ENCODE measurements at places on chromosomes 3 and 15.

DNA sequence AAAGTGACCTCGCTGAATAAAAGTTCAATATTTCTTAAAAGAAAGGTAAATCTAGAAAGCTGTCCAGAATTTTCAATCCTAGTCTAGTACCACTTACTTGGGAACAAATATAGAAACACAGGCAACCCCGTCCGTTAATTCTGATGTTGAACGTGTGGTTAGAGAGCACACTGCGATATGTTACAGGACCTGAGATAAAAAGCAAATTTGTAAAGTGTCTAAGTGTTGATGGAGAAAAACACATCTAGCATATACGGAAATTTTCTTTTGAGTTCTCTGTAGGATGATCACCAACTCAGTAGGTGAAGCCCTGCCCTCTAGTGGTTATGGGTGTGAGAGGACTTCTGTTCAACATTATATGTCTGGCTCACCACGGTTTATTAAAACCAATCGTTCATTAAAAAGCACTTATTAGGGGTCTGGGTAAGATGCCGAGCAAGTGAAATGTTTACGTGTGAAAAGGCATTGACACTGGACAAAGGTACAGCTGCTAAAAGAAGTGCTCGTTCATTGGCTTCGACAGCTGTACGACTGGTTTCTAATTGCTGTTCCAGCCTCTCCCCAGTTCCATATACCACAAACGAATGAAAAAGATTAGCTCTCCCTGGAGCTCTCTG is 1.0 kb upstream of the ATP2C1 start:
- DNase-seq: peak; percentile 58

DNA sequence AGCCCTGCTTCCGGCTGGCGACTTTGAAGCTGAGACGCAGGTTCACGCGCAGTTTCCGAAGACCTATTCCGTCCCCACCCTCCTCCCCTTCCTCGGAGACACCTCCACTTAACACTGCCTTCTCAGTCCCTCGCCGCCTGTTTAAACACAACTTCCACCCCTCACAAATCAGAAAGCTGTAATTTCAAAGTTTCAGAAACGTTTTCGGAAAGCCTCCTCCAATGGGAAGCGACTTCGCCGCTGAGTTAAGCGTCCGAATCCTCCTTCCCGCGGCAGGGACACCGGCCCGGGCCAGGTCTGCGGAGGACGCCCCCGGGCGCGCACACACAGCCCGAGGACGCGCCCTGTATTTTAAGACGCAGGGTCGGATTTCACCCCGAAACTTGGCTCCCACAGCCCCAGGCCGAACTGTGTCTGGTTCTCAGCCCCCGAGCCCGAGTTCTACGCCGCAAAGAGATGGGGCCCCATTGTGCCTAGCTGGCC is 559 bp upstream of the LRRN1 start:
- DNase-seq: peak; percentile 7

DNA sequence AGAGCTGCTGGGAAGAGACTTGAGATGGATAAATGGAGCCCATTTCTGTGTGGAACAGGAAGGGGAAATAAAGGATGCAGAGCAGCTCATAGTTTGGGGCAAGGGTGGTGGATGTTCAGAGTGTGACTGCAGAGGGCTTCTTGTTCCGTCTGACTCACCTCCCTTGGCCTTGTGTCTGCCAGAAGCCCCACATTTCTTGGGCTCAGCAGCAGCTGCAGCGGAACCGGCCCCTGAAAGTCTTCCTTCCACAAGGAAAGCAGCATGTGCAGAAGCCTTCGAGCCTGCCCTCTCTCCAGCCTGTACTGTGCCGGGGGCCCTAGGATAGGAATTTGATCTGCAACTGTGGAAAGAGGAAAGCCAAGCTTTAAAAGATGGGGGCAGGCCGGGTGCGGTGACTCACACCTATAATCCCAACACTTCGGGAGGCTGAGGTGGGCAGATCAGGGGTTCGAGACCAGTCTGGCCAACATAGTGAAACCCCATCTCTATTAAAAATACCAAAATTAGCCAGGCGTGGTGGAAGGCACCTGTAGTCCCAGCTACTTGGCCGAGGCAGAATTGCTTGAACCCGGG is 11.5 kb downstream of the CDAN1 start:
- DNase-seq: no peak

GRCh38 chr15:101521591-101521990 is 32.1 kb upstream of the PCSK6 start:
- DNase-seq: no peak

DNA sequence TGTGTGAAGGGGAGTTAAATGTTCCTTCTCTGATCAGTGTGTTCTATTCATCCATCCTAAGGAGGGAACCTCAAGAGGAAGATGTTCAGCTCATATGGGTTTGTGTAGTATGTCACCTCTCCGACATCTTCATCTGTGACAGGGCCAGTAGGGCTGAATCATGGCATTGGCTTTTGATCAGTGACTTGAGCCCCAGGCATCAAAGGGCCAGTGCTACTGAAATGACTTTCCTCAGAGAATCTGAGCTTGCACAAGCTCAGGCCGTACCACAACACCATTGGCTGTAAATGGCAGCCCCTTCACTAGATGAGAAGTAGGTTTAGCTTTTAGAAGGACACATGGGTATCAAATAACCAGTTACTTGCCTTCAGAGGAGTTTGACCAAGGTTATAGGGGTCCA is 183.2 kb upstream of the NR2E3 start:
- DNase-seq: no peak

DNA sequence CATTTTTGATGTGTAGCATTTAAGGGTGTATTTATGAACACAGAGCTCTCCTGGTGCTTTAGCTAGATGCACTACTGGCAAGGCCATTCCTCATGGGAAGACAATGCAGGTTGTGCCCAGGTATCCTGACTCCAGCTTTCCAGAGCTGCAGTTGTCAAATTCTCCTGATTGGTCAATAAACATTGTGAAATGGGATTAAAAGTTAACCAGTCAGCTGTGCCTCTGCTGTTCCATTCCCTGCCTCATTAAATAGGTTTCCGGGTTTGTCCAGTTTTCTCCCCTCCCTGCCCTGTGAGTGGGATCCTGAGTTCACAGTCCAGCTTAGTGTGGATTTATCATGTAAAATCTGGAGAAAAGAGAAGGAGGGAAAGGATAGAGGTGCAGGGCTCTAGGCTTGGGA is 207.3 kb downstream of the SQOR start:
- DNase-seq: no peak

DNA sequence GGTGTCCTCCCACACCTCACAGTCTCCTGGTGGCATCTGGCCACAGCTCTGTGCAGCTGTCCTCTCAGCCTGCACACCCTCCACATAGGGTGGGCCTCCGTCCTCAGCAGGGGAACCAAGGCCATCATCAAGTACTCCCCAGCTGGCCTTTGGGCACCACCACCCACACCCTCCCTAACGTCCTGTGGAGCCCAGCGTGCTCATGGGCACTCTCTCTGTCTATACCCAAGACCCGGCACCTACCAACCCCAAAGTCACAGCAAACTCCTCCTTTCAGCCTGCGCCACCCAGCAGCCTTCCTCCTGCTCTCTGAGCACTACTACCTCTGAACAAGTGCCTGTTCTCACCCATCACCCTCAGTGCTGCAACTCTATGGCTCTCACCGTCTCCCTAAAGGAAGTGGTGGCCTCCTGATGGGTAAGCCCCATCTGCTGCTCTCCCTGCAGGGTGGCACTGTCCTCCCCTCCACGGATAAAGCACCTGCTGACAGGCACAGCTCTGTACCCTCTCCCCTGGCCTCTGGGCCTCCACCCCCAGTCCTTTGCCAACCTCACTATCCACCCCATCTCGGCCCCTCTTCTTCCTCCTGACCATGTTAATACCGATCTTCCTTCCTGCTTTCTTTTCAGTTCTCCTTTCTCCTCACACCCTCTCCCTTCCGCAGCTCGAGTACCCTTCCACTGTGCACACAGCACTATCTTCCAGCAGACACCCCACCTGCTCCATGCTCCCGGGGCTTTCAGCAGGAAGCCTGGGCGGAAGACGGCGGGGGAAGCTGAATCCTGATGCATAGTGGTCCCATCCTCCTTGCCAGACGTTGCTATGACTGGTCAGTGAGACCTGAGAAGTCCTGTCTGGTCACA is 31.5 kb downstream of the SLC41A3 start:
- DNase-seq: no peak

- no peak for DNase-seq
These were observed 147.8 kb downstream of the PLCL2 start for GRCh38 chr3:17032407-17033034.

GRCh38 chr3:195906865-195907683 is 1.3 kb downstream of the TNK2 start:
- DNase-seq: peak; percentile 82

- DNase-seq: no peak
These were observed 27.3 kb upstream of the ST8SIA2 start for GRCh38 chr15:92366381-92366780.

DNA sequence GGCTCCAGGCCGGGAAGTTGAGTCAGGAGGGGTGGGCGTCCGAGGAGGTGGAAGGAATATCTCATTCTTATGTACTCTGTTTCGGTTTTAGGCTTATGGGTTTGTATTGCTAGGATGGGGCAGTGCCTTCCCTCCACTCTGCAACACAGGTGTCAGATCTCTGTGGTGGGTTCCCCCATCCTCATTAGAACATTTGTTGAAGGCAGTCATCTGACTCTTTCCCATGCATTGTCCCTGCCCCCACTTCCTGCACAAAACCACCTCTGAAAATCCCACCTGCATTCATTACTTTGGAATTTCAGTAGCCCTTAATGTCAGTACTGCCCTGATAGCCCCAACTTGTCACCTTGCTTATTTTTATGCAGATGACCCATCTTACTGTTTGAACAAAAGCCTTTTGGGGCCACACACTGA is 29.5 kb downstream of the GYG1 start:
- DNase-seq: no peak

GRCh38 chr3:111781561-111782446 is 77.3 kb upstream of the PHLDB2 start:
- DNase-seq: no peak

GRCh38 chr15:25242957-25243799 is 195.6 kb downstream of the UBE3A start:
- DNase-seq: no peak

GRCh38 chr3:63932509-63933212 is 20.5 kb upstream of the SCAANT1 start:
- no peak for DNase-seq

DNA sequence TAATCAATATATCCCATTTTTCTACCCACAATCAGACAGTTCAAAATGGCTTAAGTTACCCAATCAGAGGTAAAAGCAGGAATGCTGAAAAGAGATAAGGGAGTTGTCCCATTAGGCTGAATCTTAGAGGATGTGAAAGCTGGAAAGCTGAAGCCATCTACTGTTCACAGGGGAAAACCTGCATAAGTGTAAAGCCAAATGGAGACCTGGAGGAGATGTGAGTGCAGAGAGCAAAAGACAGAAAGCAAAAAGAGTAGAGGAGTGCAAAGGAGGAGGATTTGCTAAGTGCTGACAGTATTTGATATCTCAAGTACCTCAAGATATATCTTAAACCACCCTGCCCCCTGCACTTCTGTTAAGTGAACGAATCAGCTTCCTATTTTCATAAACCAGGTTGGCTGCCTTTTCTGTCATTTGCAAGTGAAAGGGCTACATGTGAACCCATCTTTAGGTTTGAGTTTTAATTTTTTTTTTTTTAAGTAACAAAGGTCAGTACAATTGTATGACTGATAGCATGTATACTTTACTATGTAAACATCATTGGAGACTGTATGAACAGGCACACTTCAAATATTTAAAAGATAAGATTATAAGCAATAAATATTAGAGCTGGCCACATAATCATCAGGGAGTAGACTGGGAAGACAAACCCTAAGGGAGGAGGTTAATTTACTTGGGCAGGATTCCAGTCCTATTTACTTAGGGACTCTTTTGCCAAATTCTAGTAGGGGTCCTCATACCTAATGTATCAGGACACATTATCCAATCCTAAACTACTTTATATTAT is 22.8 kb upstream of the P2RY1 start:
- no peak for DNase-seq

- DNase-seq: no peak
These were observed 131.7 kb downstream of the RYR3 start for GRCh38 chr15:33442449-33442848.

- no peak for DNase-seq
These were observed 304.5 kb downstream of the RBMS3 start for GRCh38 chr3:29585368-29585767.

DNA sequence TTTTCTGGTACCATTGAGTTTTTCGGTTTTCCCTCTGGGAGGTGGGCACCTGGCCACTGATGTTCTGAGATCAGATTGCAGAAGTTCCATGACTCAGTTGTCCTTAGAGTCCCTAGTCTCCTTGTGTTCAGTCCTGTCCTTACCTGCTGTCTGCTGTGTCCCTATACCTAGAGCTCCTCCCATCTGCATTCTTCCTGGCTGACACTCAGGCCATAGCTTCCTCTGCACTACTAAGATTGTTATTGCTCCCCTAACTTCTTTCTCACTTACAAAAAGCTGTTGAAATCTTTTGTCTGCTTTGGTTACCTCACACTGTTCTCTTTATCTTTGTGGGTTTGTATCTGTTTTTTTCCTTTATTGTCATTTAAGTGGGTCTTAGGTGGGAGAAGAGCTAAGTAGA is 13.2 kb downstream of the USP3 start:
- DNase-seq: no peak

- peak; percentile 38 for DNase-seq
These were observed 296.8 kb downstream of the DOCK3 start for GRCh38 chr3:50971487-50971924.

GRCh38 chr3:70988111-70988510 is 595.4 kb downstream of the FOXP1 start:
- DNase-seq: no peak

DNA sequence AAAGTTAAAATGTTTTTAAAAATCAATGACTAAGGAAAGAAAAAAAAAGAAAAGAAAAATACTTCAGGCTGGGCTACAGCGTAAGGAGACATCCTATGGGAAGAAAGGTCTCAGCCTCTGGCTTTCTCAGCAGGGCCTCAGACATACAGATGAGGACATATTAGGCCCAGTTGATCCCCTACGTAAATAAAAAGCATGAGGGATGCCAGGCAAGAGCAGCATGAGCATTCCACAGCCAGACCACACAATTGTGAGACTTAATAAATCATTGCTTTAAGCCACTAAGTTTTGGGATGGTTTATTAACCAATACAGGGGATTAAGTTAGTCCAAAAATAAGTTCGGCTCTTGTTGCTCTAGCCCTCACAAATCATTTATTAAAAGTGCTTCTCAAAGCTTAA is 394.1 kb upstream of the NECTIN3 start:
- no peak for DNase-seq

DNA sequence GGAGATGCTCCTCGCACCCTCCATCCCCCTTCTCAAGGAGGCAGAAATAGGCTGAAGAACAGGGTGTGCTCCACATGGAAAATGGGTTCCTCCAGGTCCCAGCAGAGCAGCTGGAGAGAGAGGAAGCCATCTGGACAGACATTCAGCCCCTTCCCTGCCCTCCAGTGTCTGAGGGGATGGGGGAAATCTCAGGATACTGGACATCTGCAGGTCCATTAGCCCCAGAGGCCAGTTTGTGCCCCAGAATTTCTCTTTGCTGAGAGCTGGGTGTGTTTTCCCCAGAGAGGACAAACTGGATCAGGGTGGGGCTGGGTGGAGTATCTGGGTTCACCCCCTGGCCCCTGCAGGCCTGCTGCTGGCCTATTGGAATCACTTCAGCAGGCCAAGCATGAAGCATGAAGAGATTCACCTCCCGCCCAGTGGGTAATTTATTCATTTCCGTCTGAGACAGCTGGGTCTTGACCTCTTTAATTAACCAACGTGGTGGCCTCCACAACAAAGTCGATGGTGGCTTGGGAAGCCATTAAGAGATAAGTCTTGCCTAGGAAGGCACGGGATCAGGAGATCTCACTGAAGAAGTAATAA is 4.6 kb downstream of the FAM3D start:
- no peak for DNase-seq

GRCh38 chr3:191047930-191048329 is 151.1 kb upstream of the OSTN start:
- no peak for DNase-seq

Measured in T-helper 2 cell treated with Interferon-gamma antibody and Interleukin-4, amounts not matched to agents 5 μg/mL and 100 μg/mL, for 36 hours (primary cell).